ENCODE measurements at places on chromosomes 7 and 10.

DNA sequence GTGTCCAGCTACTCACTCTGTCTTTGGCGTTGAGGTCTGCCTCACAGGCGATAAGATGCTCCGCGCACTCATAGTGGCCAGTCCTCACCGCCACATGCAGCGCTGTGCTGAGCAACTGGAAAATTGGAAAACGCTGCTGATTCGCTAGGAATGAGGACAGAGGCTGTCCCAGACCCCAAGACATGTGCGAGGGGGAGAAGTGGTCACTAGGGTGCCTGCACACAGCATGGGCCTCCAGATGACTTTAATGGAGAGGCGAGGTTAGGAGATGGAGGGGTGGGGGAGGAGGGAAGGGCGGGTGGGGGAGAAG is 5.2 kb downstream of the ANKRD1 start:
- DNase-seq: no peak

DNA sequence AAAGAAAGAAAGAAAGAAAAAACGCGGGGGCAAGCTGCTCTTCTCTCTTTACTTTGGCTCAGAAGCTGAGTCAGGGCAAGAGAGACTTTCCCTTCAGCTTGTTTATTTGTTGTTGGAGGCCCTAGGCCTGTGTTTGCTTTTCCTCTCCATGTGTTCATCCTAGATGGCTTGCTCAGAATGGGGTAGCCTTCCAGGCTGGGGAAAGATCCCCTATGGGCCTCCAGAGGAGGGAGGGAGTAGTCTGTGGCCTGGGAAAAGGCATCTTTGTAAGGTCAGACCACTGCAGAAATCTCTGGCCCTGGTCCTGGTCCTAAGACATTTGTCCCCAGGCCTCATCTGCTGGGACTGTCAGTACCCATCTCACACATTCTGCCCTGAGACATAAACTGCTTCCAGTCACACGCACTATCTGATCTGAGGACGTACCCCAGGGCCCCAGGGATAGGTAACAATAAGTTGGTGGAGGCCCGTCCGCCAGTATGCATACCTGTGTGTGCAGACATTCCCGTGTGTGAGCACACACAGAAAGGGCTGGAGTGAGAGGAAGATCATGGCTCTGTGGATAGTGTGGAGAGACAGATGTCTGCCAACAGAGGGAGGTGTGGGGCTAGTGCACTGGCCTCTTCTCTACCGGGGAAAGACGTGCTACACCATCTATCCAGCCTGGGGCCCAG is 4.9 kb upstream of the SCD start:
- DNase-seq: peak; percentile 68

GRCh38 chr7:67018940-67019339 is 22.3 kb downstream of the TYW1 start:
- DNase-seq: no peak

DNA sequence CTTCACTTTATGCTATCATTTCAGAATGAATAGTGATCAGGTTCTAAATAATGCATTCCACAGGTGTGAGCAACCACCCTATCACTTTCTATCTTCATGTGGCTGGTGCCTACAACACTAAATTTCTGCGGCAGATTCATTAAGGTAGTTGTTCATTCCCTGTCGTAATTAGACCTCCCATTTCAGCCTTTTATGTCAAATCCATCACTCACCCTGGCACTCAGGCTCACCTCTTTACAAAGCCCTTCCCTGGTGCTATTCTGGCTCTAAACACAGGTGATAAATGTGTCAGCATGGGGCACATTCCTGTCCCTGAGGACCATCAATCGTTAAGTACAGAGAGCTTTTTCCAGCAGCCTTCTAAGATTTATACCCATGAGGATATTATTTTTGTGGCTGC is 300.0 kb upstream of the C7orf33 start:
- DNase-seq: no peak

GRCh38 chr10:77648472-77648871 is 10.9 kb upstream of the KCNMA1 start:
- DNase-seq: no peak

- DNase-seq: peak; percentile 38
Observed at GRCh38 chr7:137625197-137625596, 221.6 kb downstream of the DGKI start.

- no peak for DNase-seq
Observed at GRCh38 chr10:62248465-62248864, 20.2 kb downstream of the RTKN2 start.

Measured in iris pigment epithelial cell (primary cell).